ENCODE measurements at places on chromosomes 2 and 18.

DNA sequence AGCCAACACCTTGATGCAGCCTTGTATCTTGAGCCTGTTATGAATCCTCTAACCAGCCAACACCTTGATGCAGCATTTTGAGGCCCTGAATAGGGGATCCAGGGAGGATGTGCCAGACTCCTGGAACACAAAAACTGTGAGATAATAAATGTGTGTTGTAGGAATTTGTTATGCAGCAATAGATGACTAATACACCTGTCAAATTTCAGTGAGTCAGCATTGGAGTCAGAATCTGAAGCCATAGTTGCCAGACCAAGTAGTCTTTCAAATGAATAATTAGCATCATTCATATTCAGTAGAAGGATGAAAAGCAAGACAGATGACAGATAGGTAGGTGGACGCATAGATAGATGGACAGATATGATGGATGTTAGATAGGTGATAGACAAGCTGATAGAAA lies 942.5 kb upstream of the SLC39A10 start:
- no peak for DNase-seq

DNA sequence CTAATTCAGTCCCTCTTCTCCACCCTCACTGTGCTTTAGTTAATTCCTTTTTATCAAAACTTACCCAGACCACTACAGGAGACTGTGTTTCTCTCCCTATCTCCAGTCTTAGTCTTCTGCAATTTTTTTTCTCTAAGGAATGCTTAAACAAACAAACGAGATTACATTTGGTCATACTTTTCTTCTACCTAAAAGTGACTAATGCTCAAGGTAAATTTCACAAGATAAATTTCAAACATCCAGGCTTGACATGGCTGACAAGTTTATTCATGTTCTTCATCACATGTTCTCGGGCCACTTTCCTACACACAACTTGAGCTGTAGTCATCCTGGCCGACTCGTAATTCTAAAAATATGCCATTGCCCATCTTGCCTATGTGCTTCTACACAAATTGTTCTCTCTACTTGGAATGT lies 23.2 kb upstream of the ACSL3 start:
- peak; percentile 55 for DNase-seq

DNA sequence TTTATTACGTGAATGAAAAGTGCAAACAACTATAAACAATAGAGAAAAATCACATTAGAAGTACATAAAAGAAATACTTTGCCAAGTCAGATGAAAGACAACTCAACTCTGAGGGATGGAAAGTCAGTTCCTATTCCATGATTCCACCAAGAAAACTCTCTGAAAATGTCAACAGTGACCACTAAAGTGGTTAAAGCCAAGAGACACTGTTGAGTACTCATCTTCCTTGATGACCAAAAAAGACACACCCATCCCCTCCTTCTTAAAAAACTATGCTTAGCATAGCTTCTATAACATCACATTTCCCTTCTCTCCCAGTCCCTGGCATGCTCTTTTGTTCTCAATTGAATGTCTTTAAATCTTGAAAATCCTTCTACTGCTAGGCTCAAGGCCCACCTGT lies 160.0 kb downstream of the TCF4 start:
- DNase-seq: no peak

- peak; percentile 48 for DNase-seq
Measured at GRCh38 chr18:49510393-49511115, 23.5 kb upstream of the C18orf32 start.

- DNase-seq: no peak
Measured at GRCh38 chr2:103887625-103888024, 966.3 kb upstream of the POU3F3 start.

DNA sequence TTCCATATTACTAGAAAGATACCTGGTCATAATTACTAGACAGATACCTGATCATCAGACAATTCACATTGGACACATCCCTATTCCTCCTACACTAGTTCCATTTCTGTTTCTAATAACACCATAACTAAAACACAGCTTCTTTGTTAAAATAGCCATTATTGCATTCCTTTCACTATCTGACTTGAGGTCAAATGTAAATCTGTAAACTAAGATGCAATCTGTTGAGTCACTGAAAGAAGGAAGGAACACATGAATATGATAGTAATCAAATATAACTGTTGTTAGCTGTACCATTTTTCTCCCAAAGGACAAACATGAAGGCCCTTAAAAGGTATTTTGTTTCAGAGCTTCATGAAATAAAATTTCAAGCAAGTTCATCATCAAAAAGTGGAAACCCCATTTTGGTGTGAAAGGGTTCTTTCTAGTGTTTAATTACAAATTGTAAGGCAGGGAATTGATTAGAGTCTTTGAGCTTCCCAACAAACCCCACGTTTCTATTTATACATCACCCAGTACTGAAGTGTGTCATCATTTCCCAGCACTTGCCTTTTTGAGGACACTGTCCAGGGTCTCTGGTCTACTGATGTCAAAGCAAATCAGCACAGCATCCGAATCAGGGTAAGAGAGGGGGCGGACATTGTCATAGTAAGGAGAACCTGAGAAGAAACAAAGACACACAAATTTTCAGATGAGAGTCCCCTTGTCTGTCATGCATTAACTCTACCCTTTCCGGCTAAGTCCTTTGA lies 13.0 kb downstream of the RND3 start:
- no peak for DNase-seq

DNA sequence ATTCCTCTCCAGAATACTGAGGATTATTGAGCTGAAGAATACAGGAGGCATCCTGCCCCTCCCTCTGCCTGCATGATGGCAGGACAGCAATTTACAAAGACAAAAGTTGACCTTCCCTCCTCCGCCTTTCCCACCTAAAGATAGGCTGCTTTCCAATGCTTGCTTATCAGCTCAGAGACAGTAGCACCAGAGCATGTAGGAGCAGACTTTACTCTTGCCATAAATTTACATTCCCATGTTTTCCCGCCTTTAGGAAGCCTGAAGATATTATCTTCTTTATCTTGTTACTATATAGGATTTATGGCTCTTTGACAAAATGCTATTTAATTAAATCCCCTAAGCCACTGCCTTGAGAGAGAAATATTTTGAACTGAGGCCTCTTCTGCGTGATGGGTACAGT lies 135.6 kb upstream of the HNMT start:
- no peak for DNase-seq

Data from A549 (cell line).